Activated CD8-positive, alpha-beta memory T cell treated with anti-CD3 and anti-CD28 coated beads for 48 hours (primary cell): ENCODE measurements at places on chromosomes 4 and X.

DNA sequence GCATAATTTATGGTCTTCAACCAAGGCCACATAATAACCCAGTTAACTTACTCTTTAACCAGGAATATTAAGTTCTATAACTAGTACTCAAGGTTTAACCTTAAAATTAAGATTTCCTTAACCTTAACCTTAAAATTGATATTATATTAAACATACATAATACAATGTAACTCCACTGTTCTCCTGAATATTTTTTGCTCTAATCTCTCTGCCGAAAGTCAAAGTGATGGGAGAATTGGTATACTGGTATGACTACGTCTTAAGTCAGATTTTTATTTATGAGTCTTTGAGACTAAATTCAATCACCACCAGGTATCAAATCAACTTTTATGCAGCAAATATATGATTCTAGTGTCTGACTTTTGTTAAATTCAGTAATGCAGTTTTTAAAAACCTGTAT lies 22.8 kb downstream of the EREG start:
- no peak for DNase-seq

GRCh38 chrX:48864210-48864609 lies 28.8 kb upstream of the PCSK1N start:
- DNase-seq = no peak

GRCh38 chrX:84192006-84192405 lies 4.0 kb upstream of the RPS6KA6 start:
- no peak for DNase-seq

- DNase-seq = no peak
Observed at GRCh38 chr4:40194602-40195161, 2.1 kb upstream of the RHOH start.

DNA sequence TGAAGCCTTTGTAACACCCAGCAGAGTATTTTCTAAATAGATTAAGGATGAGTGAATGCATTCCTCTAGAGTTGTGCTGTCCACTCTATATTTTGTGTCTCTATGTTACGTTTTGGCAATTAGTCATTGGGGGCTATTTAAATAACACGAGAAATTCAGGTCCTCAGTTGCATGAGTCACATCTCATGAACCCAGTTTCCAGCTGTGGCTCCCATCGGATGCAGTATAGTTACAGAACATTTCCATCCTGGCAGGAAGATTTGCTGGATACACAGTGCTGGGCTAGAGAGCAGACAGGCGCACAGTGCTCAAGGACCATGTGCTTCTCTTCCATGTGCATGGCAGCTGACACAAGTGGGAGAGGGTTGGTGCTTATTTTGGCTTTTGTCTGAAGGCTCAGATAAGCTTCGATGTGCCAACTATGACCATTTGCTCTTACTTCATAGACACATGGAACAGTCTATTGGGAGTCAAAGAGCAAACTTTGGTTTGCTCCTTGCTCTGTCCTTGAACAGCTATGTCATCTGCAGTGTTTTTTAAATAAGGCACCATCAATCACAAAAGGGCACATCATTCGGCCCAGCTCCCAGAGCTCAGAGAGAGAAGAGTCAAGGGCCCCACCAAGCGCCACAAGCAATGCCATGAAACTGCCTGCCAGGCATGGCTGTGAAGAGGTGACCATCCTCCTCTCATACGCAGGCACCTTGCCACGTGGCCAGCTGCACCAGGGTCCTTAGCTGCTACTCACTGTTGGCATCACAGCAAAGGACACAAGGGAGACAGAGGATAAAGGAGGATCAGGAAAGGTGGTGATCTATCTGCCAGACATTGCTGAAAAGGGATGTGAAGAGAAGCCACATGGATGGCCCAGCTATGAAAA lies 8.1 kb upstream of the STS start:
- no peak for DNase-seq

GRCh38 chrX:103503853-103504207 lies 15.5 kb downstream of the RAB40A start:
- no peak for DNase-seq

GRCh38 chr4:10099499-10100325 lies 16.9 kb downstream of the WDR1 start:
- DNase-seq = no peak

- no peak for DNase-seq
Observed at GRCh38 chrX:129565046-129565650, 25.1 kb downstream of the OCRL start.

- DNase-seq = no peak
Observed at GRCh38 chrX:76538860-76539259, 111.3 kb downstream of the MAGEE1 start.

GRCh38 chr4:138049355-138049754 lies 192.8 kb downstream of the SLC7A11 start:
- DNase-seq = no peak

- no peak for DNase-seq
Observed at GRCh38 chrX:7191681-7192110, 43.7 kb upstream of the PUDP start.

DNA sequence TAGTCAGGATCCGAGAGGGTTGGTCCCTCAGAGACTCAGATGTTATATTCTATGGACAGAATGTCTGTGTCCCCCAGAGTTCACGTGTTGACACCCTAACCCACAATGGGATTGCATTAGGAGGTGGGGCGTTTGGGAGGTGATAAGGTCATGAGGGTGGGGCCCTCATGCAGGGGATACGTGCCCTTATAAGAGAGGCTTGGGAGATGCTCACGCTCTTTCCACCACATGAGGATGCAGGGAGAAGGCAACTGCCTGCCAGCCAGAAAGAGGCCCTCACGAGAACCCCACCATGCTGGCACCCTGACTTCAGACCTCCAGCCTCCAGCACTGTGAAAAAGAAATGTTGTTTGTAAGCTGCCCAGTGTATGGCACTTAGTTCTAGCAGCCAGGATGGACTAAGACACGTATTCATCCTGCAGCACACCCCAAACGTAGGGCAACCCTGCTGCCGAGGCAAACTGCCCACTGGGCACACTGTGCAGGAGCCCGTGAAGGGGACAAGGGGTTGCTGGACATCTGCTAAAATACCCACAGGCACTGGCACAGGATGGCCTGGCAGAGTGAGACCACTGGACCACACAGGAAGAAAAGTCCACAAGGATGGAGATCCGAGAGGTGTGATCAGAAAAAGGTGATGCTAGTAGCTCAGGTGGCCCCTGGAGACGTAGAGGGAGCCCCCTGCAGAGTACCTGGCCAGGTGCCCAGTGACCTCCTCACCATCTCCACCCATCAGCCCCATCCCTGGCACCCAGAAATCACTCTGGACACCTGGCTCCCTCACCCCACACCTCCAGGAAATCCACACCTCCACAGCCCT lies 62.7 kb downstream of the HTRA3 start:
- no peak for DNase-seq

GRCh38 chr4:38804654-38805295 lies at the start of gene TLR1:
Gene TLR1 (minus strand): TSS chr4:38804791. CDS start chr4:38798831, 5,960 bp downstream.
- DNase-seq = no peak

DNA sequence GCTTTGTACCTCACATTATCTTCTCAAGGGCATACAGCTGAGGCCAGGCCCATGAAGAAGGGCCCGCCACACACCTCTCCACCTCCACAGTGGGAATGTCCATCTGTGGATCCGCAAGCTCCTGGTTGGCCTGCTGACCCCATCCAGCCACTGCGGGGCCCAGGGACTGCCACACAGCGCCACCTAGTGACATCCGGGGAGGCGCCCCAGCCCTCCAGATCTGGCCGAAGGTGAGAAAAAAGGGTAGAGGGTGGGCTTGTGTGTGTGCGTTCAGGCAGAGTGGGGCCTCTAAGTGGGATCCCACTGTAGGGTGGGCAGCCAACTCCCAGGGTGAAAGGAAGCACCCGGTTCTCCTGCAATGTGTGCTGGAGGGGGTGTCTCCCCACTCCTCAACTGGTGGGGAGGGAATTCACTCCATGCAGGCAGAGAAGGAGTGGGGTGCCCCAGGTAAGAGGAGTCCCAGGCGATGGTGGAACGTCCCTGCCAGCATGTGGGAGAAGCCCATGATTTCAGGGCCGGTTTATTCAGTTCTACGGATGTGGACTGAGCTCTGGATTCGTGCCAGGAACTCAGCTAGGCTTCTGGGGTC lies 117.3 kb downstream of the ENPP6 start:
- DNase-seq = peak; percentile 45

GRCh38 chr4:93157986-93158385 lies 670.6 kb upstream of the ATOH1 start:
- DNase-seq = no peak

GRCh38 chrX:37824491-37825214 lies 22.7 kb downstream of the DYNLT3 start:
- DNase-seq = no peak

DNA sequence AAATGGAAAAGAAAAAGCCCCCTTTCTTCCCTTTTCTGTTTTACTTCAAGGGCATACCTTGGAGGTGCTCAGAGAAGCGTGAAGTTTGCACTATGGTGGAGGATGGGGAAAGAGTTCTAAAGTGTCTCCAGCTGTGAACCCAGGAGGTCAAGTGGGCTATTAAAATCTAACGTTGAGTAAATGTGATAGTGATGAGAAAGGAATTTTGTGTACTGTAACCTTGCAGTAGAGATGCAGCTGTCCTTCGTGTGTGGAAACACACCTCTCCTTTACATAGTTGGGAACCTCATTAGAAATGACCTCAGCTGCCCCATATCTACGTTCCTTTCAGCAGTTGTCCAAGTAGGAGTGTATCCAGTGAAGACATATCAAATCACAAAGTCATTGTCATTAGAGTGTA lies 26.5 kb downstream of the ADH5 start:
- DNase-seq = no peak

DNA sequence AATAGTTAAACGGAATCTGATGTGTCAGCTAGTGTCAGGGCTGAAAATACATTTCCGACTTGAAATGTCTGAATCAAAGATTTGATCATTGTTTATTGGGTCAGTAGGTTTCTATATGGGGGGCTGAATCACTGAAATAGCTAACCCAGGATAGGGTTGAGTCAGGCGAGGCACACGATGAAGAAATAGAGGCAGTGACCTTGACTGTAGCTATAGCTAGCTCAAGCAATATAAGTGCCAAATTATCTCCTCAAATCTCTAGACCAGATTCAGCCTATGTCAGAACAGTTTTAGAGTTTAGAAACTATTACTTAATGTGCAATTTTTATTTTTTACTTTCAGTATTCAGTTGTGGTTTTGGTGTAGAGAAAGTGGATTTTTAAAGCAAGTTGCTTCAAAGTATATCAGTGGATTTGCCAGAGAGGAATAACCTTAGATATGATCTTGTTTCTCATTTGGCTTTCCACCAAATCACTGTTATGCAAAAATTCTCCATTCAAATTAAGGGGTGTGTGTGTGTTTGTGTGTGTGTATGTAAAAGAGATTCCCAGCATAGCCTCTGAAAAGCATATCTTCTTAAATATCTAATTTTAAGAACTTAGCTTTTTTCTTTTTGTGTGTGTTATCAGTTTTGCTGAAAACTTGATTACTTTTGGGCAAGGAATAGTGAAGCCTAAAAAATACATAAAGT lies 100.3 kb upstream of the RPL34 start:
- no peak for DNase-seq
